Aorta (tissue), 5 donors: ENCODE measurements at places on chromosomes 3 and 15. TPM values are rescaled to one million over a fixed set of nuclear protein-coding genes. Genes with fewer than 3 reads are reported as not detected.

- no peak overlapping the region for H3K4me3 ChIP-seq
- no peaks in the 10 kb centered on the region for H3K4me1 ChIP-seq
- DNase-seq, result no peak
- H3K27me3 ChIP-seq, result no peaks in the 10 kb centered on the region
- no peak overlapping the region for H3K27ac ChIP-seq
Measured at GRCh38 chr15:39713846-39714245, 68.8 kb downstream of the FSIP1 start.

The PLSCR5 gene
- not detected for total RNA-seq

The ARMC8 gene
- 52.6 TPM for total RNA-seq

The CISH gene
- total RNA-seq, result 10.1 TPM

The MED12L gene
- total RNA-seq, result 2.3 TPM

DNA sequence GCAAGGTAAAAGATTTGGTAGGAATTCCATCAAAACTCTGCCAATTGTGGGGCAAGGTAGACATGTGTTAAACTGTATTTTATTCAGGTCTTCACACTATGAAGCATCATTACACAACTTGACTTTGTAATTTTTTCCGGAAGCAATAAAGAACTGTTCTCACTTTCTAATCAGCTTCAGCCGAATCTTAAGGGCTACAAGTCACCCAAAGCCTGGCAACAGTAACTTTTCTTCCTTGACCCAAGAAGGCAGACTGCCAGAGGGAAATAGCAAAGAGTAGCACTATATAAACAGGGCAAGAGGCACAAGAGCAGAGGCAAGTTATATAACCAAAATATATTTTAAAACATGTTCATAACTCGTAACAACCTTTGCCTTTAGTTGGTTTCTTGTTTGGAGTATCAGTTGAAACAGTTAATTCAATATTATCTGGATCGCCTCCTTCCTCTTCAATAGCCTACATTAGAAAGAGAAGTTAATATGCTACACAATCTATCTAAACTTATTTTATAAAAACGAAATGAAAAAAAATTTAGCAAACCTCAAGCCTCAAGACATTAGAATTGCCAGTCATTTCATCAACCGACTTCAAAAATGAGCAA is 1.4 kb downstream of the SLTM start:
- H3K4me1 ChIP-seq, result no peaks in the 10 kb centered on the region
- H3K36me3 ChIP-seq, result no peaks in the 10 kb centered on the region
- H3K27ac ChIP-seq, result peak overlapping the region; percentile 99
- H3K27me3 ChIP-seq, result no peaks in the 10 kb centered on the region
- peak overlapping the region; percentile 78 for H3K4me3 ChIP-seq

DNA sequence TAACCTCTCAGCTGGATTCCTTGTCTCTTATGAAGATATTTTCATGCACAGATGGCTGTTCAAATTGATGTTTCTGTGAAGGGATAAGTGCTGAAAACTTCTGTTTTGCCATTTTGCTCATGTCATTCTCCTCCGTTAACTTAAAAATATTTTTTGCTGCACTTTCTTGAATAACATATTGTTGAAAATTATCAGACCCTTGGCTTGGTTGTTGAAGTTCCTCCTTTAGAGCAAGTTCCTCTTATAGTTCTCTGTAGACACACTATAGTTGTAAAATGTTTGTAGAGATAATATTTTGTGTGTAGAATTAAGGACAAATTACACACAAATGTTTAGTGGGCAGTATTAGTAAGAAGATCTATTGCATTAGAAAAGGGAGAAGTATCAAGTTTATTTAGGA is 300.4 kb downstream of the SV2B start:
- DNase-seq, result no peak
- H3K4me3 ChIP-seq, result no peak overlapping the region
- H3K36me3 ChIP-seq, result no peaks in the 10 kb centered on the region
- no peaks in the 10 kb centered on the region for H3K4me1 ChIP-seq

- peaks cover 4% of the 10 kb centered on the region for H3K36me3 ChIP-seq
- no peak for DNase-seq
- peaks cover 4% of the 10 kb centered on the region for H3K4me1 ChIP-seq
- no peaks in the 10 kb centered on the region for H3K27me3 ChIP-seq
- H3K4me3 ChIP-seq, result no peak overlapping the region
- H3K27ac ChIP-seq, result no peak overlapping the region
Measured at GRCh38 chr3:16477521-16477920, 36.0 kb downstream of the RFTN1 start.

DNA sequence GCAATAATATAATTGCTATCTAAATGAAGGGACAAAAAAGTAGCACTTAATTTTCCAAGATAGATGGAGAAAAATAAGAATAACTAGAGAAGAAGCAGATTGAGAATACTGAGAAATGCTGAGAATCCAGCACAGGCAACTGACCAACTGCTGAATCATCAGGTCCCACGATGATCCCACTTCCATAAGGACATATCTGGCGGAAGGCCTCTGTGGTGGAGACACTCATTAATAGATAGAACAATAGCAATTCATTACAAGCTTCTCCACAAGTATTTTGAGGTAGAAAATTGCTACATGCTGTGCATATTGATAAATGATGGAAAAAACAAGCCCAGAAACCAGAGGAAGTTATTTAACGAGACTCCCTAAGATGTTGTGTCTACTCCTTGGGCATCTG is 105.9 kb downstream of the DUT start:
- no peak overlapping the region for H3K27ac ChIP-seq
- H3K4me1 ChIP-seq, result no peaks in the 10 kb centered on the region

The SAMD7 gene
- total RNA-seq, result not detected

DNA sequence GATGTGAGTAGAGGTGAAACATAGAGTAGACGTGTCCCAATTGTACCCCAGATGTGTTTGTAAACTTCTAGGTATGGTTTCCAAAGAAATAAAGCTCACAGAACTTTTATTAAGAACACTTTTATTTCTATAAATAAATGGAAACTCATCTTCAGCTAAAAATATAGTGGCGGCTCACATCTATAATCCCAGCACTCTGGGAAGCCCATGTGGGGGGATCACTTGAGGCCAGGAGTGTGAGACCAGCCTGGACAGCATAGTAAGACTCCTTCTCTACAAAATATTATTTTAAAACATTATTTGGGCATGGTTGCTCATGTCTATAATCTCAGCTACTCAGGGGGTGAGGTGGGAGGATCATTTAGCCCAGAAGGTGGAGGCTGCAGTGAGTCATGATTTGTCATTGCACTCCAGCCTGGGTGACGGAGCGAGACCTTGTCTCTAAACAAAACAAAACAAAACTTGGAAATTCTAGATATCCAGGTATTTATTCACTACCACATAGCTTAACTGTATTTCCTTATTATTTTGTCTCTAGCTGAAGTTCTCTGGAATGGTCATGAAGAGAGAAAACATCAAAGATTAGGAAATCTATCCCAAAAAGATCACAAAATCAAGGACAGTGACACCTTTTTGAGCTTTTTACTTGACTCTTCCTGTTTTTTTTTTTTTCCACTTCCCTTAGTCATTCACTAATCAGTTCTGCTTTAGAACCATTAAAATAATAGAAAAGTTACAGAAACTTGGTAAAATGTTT is 258.1 kb downstream of the TIGIT start:
- H3K4me3 ChIP-seq, result no peak overlapping the region
- H3K36me3 ChIP-seq, result no peaks in the 10 kb centered on the region

DNA sequence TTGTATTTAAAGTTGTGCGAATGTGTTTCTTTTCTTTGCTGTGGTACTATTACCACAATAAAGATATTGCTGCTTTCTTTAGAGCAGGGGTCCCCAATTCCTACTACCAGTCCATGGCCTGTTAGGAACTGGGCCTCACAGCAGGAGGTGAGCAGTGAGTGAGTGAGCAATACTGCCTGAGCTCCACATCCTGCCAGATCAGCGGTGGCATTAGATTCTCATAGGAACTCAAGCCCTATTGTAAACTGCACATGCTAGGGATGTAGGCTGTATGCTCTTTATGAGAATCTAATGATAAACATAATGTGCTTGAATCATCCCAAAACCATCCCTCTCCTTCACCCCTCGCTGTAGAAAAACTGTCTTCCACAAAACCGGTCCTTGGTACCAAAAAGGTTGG is 41.6 kb downstream of the DMXL2 start:
- H3K36me3 ChIP-seq, result no peaks in the 10 kb centered on the region
- no peaks in the 10 kb centered on the region for H3K27me3 ChIP-seq
- H3K27ac ChIP-seq, result no peak overlapping the region

- DNase-seq, result no peak
- H3K4me1 ChIP-seq, result no peaks in the 10 kb centered on the region
- no peaks in the 10 kb centered on the region for H3K27me3 ChIP-seq
- no peak overlapping the region for H3K4me3 ChIP-seq
- H3K27ac ChIP-seq, result no peak overlapping the region
- H3K36me3 ChIP-seq, result no peaks in the 10 kb centered on the region
Measured at GRCh38 chr15:76078285-76078877, 18.6 kb downstream of the TMEM266 start.

GRCh38 chr3:135927155-135927554 is 38.4 kb upstream of the PPP2R3A start:
- no peaks in the 10 kb centered on the region for H3K4me1 ChIP-seq
- no peak overlapping the region for H3K4me3 ChIP-seq
- H3K27me3 ChIP-seq, result no peaks in the 10 kb centered on the region
- DNase-seq, result no peak

The IL17RB gene
- total RNA-seq, result 0.52 TPM
